Skin of body (tissue), 3 donors: ENCODE measurements at places on chromosomes 1 and 21. TPM values are rescaled to one million over a fixed set of nuclear protein-coding genes. Genes with fewer than 3 reads are reported as not detected.
A peak's percentile ranks its signal among the peaks of the same experiment; 100 is the strongest.

DNA sequence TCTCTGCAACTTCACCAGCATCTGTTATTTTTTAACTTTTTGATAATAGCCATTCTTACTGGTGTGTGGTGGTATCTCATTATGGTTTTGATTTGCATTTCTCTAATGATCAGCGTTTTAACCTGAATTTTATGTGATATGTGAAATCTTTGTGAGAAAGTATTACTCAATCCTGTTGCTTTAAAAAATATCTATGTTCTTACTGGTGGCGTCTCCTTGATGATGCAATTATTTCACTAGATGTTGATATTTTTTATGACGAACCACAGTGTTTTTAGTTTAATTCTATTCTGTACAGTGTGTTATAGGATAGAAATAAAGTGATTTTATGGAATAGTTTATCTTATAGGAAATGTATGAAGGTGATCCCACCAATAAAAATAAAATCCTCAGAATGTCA, 54.7 kb upstream of the GPR88 start:
- DNase-seq: no peak

GRCh38 chr1:27428316-27429028, 36.0 kb downstream of the GPR3 start:
- DNase-seq: no peak

GRCh38 chr1:42295816-42296215, 39.2 kb downstream of the FOXJ3 start:
- no peak for DNase-seq

DNA sequence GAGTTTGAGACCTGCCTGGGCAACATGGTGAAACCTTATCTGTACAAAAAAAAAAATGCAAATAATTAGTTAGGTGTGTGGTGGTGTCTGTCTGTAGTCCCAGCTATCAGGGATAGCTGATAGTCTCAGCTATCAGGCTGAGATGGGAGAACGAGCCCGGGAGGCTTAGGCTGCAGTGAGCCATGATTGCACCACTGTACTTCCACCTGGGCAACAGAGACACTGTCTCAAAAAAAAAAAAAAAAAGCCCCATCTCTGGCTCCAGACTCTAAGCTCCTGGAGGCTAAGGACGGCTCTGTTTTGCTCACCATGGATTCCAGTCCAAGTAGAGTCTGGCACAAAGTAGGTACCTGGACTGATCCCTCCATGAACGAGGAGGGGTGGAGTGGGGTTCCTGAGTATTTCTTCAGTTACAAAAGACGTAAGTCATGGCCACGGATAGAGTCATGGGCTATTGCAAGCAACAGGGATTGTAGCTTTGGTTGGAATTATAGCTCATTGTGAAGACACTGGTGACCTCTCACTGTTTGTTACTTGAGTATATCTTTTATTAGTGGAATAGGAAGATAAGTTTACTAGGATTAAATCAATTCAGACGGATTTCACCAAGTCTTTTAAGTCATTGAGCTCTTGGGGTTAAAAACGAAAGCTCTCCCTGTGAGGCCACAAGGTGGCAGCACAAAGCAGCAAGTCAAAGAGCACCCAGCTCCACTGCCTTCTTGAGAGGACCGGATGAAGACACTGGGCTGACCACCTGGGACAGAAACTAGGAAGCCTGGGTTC, 35.6 kb upstream of the TMEM61 start:
- DNase-seq: peak; percentile 50

- DNase-seq: no peak
Measured at GRCh38 chr1:192516776-192517297, 58.7 kb upstream of the RGS1 start.

- no peak for DNase-seq
Measured at GRCh38 chr1:100423832-100424337, 71.6 kb downstream of the CDC14A start.

DNA sequence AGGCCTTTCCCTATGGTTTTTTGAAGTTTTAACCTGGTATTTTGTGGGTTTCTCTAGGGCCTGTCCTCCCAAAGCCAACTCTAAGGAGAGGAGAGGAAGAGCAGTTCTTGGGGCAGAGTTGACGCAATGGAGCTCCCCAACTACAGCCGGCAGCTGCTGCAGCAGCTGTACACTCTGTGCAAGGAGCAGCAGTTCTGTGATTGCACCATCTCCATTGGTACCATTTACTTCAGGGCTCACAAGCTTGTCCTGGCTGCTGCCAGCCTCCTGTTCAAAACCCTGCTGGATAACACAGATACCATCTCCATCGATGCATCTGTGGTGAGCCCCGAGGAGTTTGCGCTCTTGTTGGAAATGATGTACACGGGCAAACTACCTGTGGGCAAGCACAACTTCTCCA, 38.2 kb downstream of the ZBTB40 start:
- DNase-seq: no peak

DNA sequence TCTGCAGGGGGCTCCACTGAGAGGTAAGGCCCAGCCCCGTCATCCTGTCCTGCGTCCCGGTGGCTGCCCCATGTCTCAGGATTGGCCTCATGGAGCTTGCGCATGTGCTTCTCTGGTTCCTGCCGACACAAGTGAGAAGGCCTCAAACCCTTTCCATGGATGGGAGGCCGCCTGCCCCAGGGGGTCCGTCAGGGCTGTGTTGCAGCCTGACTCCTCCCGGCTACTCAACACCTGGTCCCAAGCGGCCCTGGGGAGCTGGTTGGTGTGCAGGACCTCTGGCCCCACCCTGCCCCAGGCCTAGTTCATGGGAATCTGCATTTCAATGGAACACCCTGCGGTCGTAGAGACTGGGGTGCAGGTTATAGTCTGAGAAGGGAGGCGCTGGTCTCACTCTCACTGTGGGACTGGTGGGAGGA, 21.1 kb upstream of the PDE9A start:
- no peak for DNase-seq

- DNase-seq: no peak
Measured at GRCh38 chr21:15688809-15689208, 41.0 kb upstream of the USP25 start.

- DNase-seq: no peak
Measured at GRCh38 chr1:53869454-53870117, 20.0 kb downstream of the YIPF1 start.

DNA sequence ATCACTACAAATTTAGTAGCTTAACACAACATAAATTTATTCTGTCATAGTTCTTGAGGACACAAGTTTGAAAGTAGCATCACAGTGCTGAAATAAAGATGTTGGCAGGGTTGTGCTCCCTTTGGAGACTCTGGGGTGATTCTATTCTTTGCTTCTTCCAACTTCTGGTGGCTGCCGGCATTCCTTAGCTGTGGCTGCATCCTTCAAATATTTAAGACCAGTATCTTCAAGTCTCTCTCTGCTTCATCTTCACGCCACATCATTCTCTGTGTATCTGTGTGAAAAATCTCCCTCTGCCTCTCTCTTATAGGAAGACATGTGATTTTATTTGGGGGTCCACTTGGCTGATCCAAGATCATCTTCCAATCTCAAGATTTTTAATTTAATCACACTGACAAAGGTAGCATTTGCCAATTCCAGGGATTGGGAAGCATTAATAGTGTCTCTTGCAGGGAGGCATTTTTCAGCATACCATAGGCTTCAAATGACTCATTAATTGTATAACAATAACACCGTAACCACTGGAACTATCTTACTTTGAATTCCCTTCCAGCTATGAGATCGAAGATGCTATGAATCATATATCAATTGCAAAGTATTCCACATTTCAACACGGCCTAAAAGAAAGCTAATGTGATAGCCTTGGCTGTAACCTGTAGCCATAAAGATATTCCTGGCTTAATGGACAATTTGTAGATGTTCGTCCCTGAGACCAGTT, 74.6 kb downstream of the DPT start:
- DNase-seq: no peak

- DNase-seq: no peak
Measured at GRCh38 chr1:174425121-174425520, 22.6 kb upstream of the GPR52 start.

DNA sequence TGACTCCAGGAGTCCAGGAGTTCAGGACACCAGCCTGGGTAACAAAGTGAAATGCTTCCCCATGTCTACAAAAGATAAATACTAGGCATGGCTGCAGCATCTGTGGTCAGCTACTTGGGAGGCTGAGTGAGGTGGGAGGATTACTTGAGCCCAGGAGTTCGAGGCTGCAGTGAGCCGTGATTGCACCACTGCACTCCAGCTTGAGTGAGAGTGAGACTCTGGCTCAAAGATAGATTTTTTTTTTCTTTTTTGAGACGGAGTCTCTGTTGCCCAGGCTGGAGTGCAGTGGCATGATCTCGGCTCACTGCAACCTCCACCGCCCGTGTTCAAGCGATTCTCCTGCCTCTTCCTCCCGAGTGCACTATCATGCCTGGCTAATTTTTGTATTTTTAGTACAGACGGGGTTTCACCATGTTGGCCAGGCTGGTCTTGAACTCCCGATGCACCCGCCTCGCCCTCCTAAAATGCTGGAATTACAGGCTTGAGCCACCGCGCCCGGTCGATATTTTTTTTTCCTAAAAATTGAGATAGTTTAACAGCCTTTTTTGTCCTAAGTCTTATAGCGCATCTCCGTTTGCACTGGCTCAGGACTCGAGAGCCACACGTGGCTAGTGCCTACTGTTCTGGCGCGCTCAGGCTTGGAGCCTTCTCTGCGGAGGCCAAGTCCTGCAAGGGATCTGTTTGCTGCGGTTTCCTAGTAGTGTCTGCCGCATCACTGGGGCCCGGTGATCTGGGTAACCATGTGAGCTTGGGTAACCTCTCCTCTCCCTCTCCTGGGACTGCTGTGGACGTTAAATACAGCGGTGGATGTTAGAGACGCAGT, 1.0 kb upstream of the MFN2 start:
- no peak for DNase-seq

- DNase-seq: no peak
Measured at GRCh38 chr1:154141240-154141639, 13.6 kb downstream of the NUP210L start.

DNA sequence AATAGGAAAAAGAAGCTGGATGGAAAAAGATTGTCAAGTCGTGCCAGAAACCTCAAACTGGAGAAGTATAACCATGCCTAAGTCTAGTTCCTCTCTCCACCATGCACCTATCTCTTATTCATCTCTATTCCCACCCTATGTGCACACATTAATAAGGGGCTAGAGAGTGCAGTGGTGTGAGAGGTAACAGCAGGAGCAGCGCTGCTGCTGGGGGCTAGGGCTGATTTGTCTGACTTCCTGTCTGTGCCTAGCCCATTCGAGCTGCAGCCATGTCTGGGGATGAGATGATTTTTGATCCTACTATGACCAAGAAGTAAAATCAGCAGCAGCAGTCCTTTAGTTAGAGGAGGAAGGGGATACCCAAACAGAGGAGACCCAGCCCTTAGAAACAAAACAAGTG, 43.0 kb downstream of the TRIM33 start:
- no peak for DNase-seq

GRCh38 chr1:18940303-18941020, 16.0 kb downstream of the IFFO2 start:
- DNase-seq: no peak

- no peak for DNase-seq
Measured at GRCh38 chr21:41750532-41751151, 16.2 kb downstream of the RIPK4 start.

GRCh38 chr1:5973771-5974170, 18.5 kb downstream of the NPHP4 start:
- peak; percentile 27 for DNase-seq

DNA sequence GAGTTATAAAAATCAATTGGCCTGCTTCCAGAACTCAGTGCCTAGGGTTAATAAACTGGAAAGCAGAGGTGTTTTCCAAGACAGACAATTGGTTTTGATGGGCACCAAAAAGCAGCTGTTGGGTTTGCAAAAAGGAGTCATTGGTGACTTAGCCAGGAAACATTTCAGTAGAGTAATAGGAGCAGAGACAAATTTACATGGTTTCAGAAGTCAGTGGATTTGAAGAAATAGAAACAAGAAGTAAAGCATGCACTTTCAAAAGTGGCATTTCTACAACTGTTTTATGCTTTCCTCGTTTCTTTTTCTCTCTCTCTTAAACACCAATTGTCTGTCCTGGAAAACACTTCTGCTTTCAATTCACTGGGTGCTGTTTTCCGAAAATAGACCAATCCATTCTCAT, 87.8 kb downstream of the GLUL start:
- no peak for DNase-seq

RRP1 gene
- total RNA-seq: 17.8 TPM

SEMA6C gene
- total RNA-seq: 10.7 TPM

DARS2 gene
- total RNA-seq: 10.9 TPM

HSD3B1 gene
- 1.2 TPM for total RNA-seq

OR2L2 gene
- not detected for total RNA-seq

LENEP gene
- not detected for total RNA-seq

EFNA3 gene
- 10.9 TPM for total RNA-seq

TAL1 gene
- total RNA-seq: 5.3 TPM

SAMD13 gene
- 1.7 TPM for total RNA-seq

NOTCH2 gene
- total RNA-seq: 188 TPM
